CD4-positive, alpha-beta T cell treated with Interleukin-4 for 4 hours (primary cell): ENCODE measurements at places on chromosomes 5 and 9.

- no peak for DNase-seq
These were observed 2.3 kb upstream of the PLK2 start for GRCh38 chr5:58462154-58462553.

- no peak for DNase-seq
These were observed 211.5 kb downstream of the MED10 start for GRCh38 chr5:6166698-6167394.

GRCh38 chr9:80789831-80790230 is 899.5 kb downstream of the TLE1 start:
- DNase-seq: no peak

GRCh38 chr5:56327809-56328208 is 94.7 kb upstream of the ANKRD55 start:
- DNase-seq: peak; percentile 62

DNA sequence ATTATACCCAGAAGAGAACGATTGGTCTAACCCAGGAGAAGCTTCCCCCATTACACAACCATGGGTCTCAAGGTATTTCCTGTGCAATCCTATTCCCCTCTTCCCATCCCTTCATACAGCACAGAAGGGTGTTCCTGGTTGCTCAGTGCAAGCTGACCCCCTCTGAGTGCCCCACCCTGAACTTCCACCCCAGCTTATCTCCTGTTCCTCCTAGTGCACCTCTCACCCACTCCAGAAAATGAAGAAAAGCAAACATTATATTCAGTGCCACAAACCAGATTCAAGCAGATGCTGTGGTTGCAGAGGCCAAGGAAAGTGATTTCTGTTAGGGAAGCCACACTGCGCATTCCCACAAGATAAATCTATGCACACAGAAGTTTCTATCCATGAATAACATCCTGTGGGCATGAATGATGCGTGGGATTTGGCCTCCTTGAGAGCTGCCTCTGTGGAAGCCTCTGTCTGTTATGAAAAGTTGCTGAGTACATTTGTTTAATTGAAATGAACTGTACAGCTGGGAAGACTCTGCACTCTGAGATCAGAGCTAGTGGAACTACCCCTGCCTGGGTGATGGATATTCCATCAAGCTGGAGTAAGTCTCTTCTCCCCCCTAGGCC is 2.2 kb upstream of the OR2S2 start:
- DNase-seq: no peak

DNA sequence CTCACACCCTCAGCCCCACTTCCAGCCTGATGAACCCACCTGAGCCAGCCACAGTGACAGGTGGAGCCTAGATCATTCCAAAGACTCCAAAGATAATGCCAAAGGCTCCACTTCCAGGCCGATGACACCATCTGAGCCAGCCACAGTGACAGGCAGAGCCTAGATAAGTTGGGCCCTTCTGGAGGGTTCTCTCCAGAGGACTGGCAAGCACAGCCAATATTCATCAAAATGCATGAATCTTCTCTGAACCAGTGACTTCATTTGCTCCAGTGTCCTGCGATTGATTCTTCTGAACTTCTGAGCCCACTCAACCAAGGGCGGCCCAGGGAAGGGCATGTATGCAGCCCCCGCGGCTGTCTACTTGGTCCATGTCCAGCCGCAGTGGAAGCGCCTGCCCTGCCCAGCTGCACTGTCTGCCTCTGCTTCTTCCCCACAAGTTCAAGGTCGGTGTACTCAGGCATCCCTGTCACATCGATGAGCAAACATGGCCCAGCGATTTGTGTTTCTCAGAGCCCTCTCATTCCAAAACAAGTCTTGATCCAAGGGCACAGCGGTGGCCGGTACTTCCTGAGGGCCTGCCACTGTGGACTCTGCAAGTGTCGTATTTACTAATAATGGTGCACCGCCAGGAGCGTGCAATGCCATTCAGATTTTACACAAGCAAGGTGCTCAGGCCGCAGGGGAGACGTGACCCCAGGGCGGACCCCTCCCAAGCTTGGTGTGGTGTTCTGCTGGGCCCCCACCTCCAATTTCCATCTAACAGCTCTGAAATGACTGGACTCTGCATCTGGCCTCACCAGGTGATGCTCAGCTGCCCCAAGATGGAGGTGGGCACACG is 107.0 kb downstream of the VAV2 start:
- DNase-seq: no peak

- no peak for DNase-seq
These were observed 43.6 kb upstream of the CRB2 start for GRCh38 chr9:123312306-123312877.

GRCh38 chr5:143491646-143492045 is 88.2 kb upstream of the NR3C1 start:
- DNase-seq: no peak

GRCh38 chr5:124481419-124481818 is 265.0 kb downstream of the ZNF608 start:
- DNase-seq: no peak

- no peak for DNase-seq
These were observed 60.2 kb downstream of the SPOCK1 start for GRCh38 chr5:137438932-137439331.

DNA sequence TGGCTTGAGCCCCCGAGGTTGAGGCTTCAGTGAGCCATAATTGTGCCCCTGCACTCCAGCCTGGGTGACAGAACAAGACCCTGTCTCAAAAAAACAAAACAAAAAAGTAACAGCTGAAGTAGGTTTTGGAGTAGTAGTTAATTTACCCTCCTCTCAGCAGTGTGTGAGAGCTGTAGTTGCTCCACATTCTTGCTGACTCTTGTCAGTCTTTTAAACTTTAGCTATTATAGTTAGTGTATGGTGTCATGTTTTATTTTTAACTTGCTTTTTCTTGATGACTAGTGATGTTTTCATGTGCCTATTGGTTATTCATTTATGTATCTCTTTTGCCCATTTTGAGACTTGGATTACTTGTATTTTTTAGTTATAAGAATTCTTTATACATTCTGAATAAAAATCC is 52.9 kb upstream of the DHFR start:
- DNase-seq: no peak

- no peak for DNase-seq
These were observed 19.6 kb downstream of the FBXO38 start for GRCh38 chr5:148403344-148403743.
